Esophagus mucosa (tissue), 1 donor: ENCODE measurements at places on chromosomes 1 and 21. TPM values are rescaled to one million over a fixed set of nuclear protein-coding genes. Genes with fewer than 3 reads are reported as not detected.

The TMPRSS15 gene
- total RNA-seq = not detected

DNA sequence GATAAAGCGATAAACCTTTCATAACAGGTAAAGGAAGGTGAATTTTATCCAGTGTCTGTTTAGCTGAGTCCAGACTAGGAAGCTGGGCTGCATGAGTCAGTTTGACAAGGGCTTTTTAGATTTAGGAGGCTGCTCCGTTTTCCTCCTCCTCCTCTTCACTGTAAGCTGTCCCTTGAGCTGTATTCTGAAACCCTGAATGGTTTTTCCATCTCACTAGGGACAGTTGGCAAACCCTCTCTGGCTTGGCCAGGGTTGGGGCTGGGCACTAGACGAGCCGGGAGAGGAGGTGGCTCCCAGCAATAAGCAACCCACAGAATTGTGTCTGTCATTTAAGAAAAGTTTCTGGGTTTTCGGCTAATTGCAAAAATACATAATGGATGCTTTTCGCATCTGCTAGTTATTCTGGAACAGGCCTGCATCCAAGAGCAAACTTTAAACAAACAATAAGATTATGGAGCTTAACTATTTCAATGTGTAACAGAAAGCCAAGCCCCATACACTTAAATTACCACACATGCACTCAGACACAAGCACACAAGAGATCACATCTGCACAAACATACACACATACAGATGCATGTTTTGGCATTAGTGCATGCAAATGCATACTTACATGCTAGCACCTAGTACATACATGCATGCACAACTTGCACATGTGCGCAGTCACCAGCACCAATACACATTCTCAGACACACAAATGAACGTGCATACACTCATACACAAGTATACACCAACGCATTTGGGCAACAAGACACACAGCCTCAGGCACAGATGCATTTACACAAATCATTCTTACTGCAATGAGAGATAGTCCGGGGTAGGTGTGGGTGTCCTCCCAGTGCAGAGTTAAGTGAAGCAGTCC is 27.8 kb upstream of the FOXE3 start:
- ATAC-seq = peak; percentile 13

The SLC26A9 gene
- 2.3 TPM for total RNA-seq

The LORICRIN gene
- not detected for total RNA-seq
